Endothelial cell of umbilical vein (primary cell): ENCODE measurements at places on chromosomes 13 and 19. TPM values are rescaled to one million over a fixed set of nuclear protein-coding genes. Genes with fewer than 3 reads are reported as not detected.

Gene SYT3
- total RNA-seq: 0.53 TPM in 1 of 2 replicates, not detected in the other

Gene TMEM86B
- total RNA-seq: 4.1 and 5.4 TPM in 2 replicates

DNA sequence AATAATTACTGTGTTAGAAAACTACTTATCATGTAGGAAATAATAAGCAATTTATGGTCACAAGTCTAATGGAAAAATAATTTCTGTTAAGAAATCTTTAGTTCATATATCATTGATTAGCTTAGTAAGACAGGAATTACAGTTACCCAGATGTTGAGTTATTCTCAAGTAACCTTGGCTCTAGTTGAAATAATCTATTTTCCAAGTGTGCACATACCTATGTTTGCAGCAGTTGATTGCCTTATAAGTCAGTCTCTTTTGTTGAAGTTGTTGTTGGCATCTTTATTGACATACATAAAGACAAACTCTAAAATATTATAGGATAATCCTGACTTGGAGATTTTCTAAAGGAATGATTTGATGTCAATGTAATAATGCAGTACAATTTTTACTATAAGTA is 511.4 kb upstream of the KLF12 start:
- no peak for DNase-seq

GRCh38 chr13:110640591-110641029 is 25.3 kb downstream of the NAXD start:
- DNase-seq: peak; percentile 16

GRCh38 chr13:79108914-79109643 is 297.0 kb downstream of the RBM26 start:
- no peak for DNase-seq

DNA sequence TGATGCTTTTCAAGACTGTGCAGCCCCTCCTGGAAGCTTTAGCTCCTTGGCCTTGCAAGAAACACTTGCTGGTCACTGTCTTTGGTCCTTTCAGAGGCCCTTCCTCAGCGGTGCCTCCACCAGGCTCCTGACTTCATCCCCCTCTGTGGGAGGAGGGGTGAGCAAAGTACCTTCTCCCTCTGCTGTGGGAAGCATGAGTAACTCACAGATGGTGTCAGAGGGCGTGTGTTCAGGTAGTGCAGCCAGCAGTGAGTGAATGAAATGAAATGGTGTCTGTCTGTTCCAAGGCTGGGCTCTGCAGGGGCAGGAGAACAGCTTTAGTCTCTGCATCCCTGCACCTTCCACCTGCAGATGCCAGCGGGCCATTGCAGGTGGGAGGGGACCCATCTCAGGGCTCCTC is 102.9 kb downstream of the SHISA2 start:
- DNase-seq: no peak

DNA sequence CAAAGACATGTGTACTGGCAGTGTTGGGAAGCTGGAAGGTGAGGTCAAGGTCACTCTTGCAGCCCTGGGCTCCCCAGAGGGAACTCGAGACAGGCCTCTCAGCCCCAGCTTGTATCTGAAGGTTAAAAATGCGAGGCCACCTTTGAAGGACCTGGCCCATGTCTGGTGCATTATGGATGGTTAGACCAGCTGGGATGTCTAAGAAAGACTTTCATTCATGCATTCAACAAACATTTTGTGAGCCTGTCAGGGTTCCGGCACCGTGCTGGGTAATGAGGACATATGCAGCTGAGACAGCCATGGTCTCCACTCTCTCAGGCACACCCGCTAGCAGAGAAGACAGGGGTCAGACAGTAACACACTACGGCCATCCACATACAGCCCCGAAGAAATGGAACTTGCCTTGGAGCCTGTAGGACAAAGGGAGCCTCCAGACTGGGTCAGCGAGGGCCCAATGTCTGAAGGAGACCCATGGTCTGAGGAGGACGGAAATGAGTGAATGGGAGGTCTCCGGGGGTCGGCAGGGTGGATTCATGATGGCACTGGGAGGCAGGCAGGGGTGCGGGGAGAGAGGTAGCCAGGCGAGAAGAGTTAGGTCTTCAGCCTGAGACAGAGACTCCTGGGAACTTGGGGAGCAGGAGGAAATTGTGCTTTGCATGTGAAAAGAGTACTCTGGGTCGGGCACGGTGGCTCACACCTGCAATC is 19.0 kb downstream of the VSTM2B start:
- no peak for DNase-seq
